ENCODE measurements at places on chromosomes 3 and 15.

GRCh38 chr15:28101201-28101600, 2.1 kb upstream of the OCA2 start:
- DNase-seq = no peak

DNA sequence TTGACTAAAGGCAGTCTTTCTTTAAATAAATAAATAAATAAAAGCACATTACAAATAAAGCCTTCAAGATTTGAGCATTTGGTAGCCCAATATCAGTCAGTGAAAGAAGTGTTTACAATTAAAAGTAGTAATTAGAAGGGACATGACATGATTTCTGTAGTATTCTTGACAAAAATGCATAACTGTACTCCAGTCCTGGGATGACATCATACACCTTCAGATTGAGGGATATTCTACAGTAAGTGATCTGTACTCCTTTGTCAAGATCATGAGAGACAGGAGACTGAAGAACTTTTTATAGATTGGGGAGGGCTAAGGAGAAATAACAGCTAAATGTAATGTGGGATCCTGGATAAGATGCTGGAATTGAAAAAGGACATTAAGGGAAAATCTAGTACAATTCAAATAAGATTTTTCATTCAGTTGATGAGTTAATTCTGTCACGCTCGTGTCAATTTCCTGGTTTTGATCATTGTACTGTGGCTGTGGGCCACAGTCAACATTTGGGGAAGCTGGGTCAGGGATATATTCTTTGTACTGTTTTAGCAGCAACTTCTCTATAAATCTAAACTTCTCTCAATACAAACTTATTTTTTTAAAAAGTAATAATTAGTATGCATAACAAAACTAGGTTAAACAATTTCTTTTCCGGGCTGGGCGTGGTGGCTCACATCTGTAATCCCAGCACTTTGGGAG, 314.8 kb downstream of the PTPRG start:
- DNase-seq = no peak

- DNase-seq = no peak
Observed at GRCh38 chr3:152030320-152030719, 156.9 kb downstream of the SUCNR1 start.

GRCh38 chr15:98843844-98844243, 163.7 kb downstream of the PGPEP1L start:
- no peak for DNase-seq

DNA sequence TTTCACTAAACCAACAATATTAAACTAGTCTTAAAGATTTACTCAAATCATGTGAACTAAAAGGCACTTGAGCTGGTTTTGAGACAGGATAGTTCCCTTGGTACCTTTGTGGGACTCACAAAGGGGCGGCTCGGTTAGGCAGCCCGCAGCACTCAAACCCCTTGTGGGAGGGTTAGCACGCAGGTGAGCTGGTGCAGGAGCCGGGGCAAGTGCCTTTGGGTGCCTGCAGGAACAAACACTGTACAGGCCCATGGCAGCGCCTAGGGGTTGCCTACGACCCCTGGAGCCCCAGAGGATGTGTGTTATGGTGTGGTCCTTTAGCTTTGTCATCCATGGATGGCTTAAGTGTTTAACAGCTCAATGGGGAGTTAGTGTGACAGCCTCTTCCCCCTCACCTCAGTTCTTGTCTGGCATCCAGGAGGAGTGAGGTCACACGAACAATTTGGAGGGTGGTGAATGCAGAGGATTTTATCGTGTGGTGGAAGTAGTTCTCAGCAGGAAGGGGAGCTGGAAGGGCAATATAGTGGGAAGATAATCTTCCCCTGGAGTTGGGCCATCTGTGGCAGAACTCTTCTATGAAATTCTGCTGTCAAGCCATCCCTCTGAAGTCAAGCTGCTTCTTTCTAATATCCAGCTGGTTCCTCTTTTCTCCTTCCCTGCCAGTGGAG, 470.9 kb downstream of the RBMS3 start:
- DNase-seq = no peak

DNA sequence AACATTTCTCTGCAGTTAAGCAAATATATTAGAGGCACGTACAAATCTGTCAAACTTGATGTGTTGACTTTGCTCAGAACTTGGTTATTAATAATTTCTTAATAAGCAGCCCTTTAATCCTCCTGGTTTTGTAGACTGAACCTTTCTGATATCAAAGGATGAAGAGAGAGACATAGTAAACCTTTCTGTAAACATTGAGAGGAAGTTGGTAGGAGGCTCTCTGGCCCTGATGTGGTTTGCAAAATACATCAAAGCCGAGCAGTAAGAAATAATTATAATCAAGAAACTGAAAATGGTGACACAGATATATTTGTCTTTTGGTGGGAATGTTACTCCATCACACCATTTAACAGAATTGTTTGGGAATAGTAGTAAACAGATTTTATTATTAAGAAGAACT, 111.9 kb downstream of the OXSM start:
- no peak for DNase-seq

- no peak for DNase-seq
Observed at GRCh38 chr15:47395076-47395475, 322.2 kb upstream of the SEMA6D start.

DNA sequence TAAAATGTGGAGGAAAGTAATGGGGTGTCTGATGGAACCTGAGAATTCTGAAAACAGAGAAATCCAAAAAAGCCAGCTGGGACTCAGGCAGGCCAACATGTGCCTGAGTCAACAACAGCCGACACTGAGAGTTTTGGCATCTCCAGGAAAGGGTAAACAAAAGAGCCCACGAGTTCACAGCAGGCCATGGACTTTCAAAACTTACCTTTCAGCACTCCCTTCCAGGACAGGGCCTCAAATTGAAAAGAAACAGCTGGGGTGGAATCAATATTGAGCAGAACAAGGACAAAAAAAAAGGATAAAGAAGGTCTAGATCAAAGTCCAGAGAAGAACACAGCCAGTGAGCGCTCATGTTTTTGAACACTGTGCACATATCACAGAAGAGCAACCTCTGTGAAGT, 735.4 kb upstream of the GRM7 start:
- DNase-seq = no peak

GRCh38 chr3:33807191-33807590, 8.8 kb downstream of the PDCD6IP start:
- no peak for DNase-seq

- peak; percentile 34 for DNase-seq
Observed at GRCh38 chr3:43855674-43856299, 165.0 kb downstream of the ABHD5 start.

DNA sequence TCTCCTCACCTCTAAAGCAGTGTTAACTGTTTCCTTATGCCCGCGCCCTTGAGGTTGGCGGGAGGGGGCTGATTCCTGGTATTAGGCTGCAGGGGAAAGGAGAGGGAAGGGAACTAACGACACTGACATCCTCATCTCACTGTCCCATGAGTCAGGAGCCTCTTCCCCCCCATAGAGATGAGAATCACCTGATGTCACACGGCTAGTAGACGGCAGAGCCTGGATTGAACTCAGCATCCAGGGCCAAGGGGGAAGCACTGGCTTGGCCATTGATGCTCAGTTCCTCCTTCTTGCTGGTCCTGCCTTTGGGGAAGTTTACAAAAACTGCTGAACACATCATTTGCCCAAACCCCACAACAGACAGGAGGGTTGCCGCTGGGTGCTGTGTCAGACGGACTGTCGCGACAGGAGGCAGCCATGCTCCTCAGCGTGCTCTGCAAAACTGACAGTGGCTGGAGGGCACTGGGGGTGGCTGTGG, 38.5 kb downstream of the IDH2 start:
- DNase-seq = peak; percentile 11
